ENCODE measurements at places on chromosomes 16 and 17.

DNA sequence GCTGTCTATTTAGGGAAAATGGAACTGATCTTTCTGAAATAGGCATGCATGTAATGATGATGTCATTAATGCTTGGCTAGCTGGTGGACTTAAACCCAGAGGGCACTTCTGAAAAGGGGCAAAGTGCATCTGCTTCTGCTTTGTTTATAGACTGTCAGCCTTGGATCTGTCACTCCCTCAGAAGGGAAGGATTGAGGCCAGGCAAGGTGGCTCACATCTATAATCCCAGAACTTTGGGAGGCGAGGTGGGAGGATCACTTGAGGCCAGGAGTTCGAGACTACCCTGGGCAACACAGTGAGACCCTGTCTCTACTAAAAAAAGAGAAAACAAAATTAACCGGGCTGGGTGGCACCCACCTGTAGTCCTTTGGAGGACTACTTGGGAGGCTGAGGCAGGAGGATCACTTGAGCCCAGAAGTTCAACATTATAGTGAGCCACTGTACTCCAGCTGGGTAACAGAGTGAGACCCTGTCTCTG is 185.5 kb downstream of the WWOX start:
- DNase-seq = no peak

DNA sequence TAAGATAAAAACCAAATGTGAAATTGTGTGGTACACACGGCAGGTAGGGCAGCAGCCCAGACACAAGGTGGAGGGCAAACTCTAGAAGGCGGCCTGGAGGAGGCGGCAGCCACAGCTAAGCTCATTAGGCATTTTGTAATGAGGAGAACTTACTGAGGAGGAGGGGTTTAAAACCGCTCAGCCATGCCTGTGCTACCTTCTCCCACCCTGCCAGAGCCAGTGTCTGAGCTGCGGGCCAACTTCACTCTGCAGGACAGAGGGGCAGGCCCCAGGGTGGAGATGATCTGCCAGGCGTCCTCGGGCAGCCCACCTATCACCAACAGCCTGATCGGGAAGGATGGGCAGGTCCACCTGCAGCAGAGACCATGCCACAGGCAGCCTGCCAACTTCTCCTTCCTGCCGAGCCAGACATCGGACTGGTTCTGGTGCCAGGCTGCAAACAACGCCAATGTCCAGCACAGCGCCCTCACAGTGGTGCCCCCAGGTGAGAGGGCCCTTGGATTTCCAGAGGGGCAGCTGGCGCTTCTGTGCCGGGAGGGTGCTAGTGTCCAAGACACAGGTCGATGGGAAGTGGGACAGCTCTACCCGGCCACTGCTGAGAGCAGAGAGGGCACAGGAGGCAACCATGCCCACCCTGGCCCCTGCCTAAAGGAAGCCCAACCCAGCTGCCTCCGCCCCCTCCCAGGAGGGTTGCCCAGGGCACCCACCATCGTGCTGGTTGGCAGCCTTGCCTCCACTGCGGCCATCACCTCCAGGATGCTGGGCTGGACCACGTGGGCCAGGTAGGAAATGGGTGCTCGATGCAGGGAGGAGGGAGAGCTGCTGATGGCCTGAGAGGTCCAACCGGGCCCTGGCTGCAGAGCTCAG is 4.3 kb upstream of the SYNGR2 start:
- DNase-seq = no peak

DNA sequence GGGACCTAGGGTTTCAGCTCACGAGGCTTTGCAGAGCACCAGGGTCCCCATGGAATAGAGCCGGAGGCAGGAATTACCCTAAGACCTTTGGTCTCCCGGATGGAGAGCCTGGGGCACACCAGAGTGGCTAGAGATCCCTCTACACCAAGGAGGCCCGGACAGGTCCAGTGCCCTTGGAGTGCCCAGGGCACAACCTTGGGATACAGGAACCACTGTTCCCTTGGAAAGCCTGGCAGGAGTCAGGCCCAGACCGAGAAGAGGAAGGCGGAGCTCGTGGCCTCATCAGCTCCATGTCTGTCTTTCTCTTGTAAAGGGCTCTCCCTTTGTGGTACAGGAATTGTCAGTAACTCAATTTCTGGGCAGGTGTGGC is 3.8 kb upstream of the DBNDD1 start:
- no peak for DNase-seq

DNA sequence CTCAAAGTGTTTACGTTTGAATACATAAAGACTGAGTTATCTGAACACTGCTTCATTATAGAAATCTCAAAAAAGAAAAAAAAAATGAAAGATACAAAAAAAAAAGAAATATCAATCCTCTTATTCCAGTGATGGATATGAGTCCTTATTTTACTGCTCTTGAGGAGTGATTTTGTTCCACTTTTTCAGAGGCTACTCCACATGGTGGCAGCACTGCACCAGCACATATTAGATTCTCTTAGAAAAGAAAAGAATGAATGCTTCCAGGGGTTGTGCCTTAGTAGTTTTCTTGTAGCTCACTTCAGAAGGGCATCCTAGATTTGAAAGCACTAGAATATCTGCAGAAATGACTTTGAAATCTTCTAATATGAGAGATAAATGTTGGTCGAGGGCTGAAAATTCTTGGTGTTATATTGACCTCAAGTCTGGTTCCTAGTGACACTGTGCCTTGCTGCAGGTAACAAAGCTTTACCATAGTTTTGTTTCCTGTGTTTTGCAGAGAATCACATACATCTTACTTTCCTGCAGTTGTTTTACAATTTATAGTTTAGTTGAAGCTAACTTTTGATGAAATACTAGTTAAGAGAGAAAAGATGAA is 25.9 kb downstream of the AP2B1 start:
- peak; percentile 52 for DNase-seq

- DNase-seq = no peak
Observed at GRCh38 chr16:67593288-67593687, 31.0 kb downstream of the CTCF start.

DNA sequence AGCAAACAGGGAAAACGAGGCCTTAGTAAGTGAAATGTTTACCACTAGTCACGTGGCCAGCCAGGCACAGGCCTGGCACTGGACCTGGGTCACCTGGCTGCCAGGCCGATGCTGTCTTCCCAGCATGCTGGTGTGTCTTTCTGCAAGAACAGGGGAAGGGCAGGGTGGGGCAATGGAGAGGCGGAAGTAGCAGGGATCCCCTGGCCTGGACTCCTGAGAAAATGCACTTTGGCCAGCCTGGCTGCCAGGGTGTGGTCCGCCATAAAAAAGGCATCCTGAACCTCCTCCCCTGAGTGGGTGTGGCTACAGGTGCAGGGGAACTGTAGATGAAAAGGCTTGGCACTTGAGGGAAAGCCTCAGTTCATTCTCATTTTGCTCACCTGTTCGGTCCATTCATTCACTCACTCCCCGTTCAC is 1.0 kb upstream of the ANKRD40CL start:
- no peak for DNase-seq

GRCh38 chr16:1258906-1259759 is 3.3 kb downstream of the TPSD1 start:
- DNase-seq = no peak

- no peak for DNase-seq
Observed at GRCh38 chr16:54944002-54944401, 13.3 kb downstream of the IRX5 start.

DNA sequence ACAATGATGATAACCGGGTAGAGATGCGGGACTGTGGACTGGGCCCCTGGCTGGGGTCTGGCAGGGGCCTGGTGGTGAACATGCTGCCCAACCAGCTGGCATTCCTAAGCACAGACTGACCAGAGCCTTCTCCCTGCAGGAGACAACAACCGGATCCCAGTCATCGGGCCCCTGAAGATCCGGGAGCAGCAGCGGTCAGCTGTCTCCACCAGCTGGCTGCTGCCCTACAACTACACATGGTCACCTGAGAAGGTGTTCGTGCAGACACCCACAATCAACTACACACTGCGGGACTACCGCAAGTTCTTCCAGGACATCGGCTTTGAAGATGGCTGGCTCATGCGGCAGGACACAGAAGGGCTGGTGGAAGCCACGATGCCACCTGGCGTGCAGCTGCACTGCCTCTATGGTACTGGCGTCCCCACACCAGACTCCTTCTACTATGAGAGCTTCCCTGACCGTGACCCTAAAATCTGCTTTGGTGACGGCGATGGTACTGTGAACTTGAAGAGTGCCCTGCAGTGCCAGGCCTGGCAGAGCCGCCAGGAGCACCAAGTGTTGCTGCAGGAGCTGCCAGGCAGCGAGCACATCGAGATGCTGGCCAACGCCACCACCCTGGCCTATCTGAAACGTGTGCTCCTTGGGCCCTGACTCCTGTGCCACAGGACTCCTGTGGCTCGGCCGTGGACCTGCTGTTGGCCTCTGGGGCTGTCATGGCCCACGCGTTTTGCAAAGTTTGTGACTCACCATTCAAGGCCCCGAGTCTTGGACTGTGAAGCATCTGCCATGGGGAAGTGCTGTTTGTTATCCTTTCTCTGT is 5.1 kb upstream of the SLC7A6 start:
- no peak for DNase-seq

- no peak for DNase-seq
Observed at GRCh38 chr16:56793492-56793891, 63.6 kb downstream of the NUP93 start.

DNA sequence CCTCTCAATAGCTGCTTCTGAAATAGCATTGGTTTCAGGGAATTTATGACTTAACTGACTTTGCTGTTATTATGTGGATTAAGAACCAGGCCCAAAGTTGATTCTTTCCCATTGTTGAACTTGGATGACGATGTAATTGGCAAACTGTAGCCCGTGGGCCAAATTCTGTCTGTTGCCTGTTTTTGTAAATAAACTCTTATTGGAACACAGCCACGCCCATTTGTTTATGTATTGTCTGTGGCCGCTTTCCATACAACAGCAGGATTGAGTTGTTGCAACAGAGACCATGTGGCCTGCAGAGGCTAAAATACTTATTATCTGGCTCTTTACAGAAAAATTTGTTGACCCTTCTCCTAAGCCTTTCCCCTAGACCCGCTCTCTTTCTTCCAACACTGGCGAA is 31.6 kb downstream of the NTN1 start:
- no peak for DNase-seq

DNA sequence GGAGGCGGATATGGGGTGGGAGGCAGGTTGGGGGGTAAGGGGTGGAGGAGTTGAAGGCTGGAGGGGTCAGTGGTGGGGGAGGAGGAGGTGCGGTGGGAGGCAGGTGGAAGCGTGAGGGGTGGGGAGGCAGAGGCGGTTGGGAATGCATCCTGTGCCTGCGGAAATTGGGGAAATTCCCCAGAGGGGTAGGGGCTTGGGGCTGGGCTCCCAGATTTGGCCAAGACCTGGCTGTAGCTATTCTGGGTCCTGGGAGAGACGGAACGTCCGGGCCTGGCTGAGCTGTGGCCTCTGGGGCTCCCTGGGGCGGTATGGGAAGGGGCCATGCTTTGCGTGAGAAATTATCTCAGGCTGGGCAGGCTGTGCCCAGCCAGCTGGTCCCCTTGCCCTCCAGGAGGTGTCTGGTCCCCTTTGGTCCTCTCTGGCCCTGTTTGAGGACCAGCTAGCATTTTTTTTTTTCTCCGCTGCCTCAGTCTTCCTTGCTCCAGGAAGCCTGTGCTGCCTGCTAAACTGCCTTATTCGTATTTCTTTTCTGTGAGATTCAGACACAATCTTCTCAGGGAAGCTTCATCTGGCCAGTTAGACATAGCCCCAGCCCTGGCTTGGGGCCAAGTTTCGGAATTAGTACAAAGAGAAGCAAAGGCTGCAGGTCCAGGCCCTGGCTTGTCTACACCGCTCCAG is 7.3 kb upstream of the TRPV2 start:
- DNase-seq = no peak

DNA sequence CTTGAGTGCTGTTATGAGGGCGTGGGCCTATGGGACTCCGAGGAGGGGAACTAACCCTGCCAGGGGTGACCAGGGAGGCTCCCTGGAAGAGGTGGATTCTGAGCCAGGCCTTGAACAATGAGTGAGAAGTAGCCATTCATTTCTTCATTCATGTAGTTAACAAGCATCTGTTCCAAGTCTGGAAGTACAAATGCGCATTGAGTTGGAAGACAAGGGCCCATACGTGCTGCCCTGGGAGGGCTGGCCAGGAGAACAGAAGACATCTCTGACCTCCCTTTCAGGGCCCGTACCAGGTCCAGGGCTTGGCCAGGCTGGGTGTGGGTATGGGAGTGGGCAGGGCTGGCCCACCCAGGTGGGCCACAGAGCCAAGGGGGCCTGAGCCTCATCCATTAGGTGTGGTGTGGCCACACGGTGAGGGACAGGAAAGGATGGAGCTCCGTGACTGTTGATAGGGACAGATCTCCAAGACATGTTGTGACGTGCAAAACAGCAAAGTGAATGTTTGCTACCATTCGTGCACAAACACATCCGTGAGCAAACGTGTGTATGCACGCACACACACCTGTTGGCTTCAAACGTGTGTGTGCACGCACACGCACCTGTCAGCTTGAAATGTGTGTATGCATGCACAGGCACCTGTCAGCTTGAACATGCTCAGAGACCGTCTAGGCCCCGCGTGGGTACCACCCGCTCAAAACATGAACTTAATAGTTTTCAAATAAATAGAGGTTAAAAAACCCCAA is 46.8 kb downstream of the ZDHHC7 start:
- DNase-seq = no peak
